ENCODE measurements at places on chromosomes 7 and 10.

GRCh38 chr7:115559877-115560276 is 470.7 kb downstream of the TFEC start:
- no peak for DNase-seq

DNA sequence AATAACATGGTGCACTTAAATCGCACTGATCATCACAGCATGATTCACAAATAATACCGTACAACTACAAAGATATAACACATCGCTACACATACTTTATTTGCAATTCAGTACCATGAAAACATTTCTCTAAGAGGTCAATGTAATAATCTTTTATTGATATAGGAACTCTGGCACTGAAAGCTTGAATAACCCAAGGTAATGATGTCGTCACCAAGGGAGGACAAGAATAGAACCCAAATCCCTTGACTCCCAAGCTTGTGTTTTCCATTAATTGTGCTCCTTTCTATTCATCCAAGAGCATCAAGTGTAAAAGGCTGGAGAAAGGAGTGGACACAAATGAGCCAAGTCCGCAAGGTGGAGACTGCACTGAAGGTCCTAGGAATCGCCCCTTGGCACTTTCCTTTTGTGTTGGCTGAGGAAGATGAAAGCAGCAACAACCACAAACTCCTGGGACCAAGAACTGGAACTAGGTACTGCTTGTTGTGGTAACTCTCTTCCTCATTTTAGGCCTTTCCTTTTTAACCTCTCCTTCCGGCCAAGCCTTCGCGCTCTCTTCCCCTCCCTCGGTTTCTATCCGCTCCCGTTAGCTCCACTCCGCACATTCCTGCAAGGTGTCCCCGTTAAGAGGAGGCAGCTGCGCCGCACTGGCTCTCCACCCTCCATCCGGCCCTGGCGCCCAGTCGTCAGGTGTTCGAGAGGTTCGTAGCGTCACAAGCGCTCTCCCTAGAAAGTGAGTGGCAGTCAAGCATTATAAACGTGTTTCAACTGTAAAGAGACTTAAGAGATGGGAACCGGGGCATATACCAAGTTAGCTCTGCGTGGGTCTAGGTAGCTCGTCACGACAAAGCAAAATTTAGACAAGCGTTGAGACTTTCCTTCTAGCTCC is 1.0 kb upstream of the CBLL1 start:
- DNase-seq: no peak

DNA sequence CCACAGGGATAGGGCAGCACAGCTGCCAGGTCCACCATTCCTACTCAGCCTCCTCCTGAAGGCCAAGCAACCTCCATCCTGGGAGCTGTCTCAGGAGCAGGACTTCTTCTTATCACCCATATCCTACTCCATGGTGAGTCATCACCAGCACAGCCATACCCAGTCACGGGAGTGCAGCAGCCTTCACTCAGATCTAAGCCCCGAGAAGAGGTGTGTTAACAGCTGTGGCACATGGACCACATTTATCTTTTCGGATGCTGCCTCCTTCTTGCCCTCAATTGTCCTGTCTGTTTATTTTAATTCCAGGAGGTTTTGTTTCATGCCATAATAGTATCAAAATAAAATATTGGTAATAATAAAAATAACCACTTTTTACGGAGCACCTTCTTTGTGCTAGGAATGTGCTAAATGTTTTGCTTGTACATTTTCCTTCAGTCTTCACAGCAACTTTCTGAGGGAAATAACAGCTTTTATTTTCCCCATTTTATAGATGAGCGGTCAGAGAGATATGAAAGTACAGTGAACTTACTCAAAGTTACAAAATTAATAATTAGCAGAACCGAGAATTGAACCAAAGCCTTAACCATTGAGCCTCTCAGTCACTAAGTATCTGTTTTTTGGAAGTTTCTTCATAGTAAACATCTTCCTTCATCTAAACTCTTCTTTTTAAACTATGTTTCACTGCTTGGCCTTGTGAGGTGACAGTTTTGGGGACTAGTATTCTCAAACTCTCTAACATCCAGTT is 2.5 kb upstream of the KEL start:
- DNase-seq: no peak

- no peak for DNase-seq
Measured at GRCh38 chr10:4257939-4258465, 473.0 kb upstream of the KLF6 start.

DNA sequence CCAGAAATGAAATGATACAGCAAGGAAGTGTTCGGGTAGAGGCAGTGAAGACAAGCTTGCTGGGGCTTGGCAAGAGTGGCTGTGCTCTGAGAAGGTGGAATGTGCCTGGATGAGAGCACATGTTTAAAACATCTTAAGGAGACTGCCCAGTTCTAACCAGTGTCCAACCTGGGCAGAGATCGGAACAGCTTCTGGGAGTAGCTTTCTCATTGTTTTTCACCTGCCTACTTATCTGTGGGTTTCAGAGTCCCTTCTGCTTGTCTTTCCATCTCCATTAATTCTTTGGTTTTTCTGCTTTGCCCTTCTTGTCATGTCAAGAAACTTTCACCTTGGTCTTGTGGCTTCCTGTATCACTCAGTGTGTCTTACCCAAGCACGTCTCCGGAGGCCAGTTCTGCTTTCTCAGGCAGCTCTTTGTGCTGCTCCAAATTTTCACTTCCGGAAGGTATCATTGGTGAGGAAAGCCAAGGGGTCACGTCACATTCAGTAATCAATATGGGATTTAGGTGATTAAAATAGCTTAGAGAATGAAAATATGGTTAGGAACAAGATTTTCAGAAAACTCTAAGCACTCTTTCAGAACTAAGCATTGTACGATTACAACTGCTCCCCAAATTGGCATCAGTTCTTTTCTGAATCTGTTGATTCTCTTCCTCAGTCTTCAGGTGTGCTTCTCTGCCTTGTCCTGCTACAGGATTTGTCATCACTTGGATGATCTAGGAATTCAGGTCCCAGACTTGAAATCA is 5.5 kb upstream of the LAMB4 start:
- no peak for DNase-seq

All from left hindlimb (tissue), 1 donor.